ENCODE measurements at places on chromosomes 6 and 20.
A peak's percentile ranks its signal among the peaks of the same experiment; 100 is the strongest.

DNA sequence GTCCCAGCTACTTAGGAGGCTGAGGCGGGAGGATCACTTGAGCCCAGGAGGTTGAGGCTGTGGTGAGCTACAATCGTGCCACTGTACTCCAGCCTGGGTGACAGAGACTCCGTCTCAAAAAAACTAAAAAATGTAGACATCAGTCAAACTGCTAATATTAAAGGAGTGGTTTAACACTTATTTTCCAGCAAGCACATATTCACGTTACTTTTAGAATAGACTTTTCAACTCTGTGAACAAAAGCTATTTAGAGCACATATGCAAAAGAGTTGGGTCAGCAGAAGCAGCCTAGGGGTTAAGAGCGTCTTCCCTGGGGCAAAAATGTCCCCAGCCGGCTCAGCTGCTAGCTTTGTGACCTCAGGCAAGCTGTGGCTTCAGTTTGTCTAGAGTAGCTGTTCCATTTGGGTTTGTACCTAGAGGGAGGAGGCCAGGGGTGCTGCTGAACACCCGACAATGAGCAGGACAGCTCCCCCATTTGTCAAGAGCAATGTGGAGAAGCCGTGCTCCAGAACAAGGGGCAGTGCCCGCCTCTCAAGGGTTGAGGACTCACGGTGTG is 62.5 kb upstream of the PTGIS start:
- DNase-seq = no peak

DNA sequence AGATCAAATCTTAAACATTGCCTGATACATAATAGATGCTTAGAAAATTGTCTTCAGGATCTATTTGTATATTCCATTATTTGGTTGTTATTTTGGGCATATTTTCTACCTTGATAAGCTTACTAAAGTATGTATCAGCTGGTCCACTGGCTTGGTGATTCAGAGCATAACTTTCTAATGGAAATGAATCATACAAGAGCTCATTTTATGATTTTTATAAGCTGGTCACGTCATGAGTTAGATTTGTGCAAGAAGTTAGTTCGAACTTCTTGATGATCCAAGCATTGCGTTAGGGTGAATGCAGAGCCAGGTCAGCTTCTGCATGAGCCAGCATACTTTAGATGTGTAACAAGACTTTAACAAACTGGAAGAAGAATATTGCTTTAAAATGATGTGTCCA is 144.5 kb upstream of the FLRT3 start:
- DNase-seq = no peak

GRCh38 chr6:108944071-108944470 is 95.8 kb downstream of the ARMC2 start:
- DNase-seq = no peak

GRCh38 chr6:51266604-51267003 is 447.9 kb downstream of the TFAP2B start:
- DNase-seq = no peak

- DNase-seq = no peak
Observed at GRCh38 chr6:35483893-35484645, 12.8 kb downstream of the TEAD3 start.

GRCh38 chr6:118709859-118710350 is 58.5 kb upstream of the CEP85L start:
- no peak for DNase-seq

DNA sequence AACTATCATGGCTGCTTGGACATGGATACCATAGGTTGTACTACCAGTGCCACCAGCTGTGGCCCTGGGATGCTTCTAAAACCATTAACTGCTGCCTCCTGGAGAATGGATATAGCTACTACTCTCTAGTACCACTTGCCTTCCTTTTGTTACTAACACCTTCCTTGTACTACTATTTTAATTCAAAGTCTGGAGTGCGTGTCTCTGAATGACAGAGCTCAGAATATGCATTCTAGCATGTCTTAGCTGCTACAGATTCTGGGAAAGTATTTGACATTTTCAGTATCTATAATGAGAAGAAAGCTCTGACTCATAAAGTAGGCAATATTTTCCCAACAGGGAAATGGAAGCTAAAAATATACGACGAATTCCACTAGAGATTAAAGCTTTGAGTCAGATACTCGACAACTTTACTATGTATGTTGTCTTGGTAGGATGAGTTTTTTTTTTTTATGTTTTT is 112.3 kb downstream of the PFDN4 start:
- DNase-seq = no peak

DNA sequence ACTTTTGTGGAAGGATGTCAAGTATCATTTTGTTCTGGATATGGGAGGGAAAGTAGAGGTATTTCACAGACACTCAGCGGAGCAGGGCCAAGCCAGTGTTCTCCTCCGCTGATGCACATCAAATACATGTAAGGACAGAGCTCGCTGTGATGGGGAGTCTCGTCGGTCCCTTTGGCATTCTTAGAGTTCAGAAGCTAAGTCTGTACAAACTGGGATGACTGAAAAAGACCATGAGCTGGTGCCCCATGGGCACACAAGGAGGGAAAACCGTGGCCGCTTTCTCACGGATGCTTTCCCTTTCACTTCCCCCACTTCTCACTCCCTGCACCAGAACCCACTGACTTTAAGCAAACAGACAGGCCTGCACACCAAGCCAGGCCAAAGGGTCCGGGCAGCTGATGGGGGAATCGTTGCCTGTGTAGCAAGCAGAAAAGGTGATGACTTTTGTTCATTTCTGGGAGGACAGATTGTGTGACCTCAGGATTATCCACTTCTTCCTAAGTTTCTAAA is 27.7 kb upstream of the MPC1 start:
- no peak for DNase-seq

DNA sequence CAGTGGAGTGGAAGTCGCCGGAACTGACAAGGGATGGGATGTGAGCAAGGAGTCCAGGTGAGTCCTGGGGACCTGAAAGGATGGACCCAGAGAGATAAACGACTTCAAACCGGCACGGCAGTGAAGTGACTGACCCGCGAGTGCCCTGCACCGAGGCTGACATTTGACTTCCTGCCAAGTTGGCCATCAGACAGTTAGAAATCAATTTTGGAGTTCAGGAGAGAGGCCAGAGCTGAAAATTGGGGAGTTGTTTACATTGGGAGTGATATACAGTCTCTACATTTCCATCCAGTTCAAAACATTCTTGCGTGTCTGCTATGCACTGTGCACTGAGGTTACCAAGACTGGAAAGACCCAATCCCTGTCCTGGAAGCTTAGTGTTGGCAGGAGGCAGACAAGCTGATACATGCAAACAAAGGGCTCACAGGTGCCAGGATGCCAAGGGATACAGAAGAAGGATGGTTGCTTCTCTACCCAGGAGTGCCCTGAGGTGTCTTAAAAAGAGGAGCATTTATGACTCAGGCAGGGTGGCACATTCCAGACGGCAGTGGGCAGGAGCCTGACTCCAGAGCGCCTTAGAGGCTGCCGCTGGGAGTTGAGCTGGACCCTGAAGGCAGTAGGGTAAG is 186.6 kb downstream of the MTHFD1L start:
- peak; percentile 63 for DNase-seq

GRCh38 chr6:44041461-44042260 is 85.6 kb downstream of the MRPL14 start:
- DNase-seq = no peak

- no peak for DNase-seq
Observed at GRCh38 chr6:109060571-109060970, 34.1 kb downstream of the SESN1 start.

DNA sequence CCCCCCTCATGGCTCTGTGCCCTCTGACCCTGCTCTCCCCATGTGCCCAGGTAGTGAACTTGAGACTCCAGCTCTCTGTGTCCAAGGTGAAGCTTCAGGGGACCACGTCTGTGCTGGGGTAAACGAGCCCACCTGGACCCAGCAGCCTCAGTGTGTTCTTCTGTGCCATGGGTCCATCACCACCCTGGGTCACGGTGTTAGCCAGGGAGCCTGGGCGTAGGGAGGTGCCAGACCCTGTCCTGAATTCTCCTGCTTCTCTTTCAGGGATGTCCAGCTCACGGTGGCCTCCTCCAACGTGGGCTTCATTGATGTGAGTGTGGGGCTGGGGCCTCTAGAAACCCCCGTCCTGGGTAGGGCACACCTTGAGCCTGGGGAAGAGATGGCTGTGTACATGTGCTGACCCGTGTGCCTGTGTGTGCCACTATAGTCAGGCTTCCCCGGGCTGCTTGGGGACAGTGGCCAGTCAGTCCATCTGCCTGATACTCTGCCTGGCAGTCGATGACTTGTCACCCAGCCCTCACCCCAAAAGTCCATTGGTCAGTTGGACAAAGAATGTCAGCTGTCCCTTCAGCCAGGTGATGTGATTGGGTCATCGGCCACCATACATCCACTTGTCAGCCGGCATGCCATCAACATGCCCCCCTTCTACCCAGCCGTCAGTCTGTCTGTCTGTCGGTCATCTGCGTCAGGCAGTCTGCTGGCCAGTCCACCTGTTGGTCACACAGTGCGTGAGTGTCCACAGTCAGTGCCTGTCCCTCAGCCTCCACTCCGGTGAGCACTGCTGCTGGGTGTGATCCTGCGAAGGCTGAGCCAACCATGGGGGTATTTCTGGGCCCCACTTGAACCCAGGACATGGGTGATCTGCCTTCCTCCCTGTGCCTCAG is 10.9 kb upstream of the BPIFB6 start:
- no peak for DNase-seq

DNA sequence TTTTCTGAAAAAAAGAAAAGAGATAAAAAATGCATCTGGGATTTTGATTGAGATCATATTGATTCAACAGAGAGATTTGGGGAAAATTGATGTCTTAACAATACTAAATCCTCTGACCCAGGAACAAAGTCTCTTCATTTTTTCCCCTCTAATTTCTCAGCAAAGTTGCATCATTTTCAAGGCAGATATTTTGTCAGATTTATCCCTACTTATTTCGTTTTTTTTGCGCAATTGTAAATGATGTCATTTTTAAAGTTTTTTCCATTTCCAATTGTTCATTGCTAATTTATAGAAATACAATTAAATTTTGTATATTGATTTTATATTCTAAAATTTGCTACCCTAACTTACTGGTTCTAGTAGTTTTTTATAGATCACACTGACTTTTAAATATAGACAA is 97.7 kb upstream of the TMEM170B start:
- no peak for DNase-seq

- DNase-seq = no peak
Observed at GRCh38 chr6:29319931-29320330, 18.4 kb downstream of the OR14J1 start.

GRCh38 chr6:158461954-158462353 is 97.9 kb upstream of the TMEM181 start:
- DNase-seq = no peak

GRCh38 chr20:60038400-60039008 is 80.3 kb downstream of the CDH26 start:
- DNase-seq = no peak

DNA sequence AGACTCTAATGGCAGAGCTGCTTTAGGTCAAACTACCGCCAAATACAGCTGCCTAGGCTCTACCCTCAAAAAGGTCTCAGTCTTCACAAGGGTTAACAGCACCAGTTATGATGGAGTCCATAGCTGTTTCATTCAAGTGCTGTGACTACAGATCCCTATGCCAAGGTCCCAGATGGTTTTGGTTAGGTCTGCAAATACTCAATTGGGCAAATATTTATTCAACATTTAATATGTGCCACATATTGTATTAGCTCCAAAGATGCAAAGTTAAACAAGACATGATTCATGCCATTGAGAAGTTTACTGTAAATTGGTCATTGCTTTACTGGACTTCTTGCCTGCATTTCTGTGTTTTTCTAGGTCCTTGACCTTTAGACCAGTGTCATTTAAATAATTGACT is 55.8 kb upstream of the TFAP2D start:
- DNase-seq = no peak

- peak; percentile 93 for DNase-seq
Observed at GRCh38 chr20:31608251-31608945, 3.3 kb downstream of the ID1 start.

DNA sequence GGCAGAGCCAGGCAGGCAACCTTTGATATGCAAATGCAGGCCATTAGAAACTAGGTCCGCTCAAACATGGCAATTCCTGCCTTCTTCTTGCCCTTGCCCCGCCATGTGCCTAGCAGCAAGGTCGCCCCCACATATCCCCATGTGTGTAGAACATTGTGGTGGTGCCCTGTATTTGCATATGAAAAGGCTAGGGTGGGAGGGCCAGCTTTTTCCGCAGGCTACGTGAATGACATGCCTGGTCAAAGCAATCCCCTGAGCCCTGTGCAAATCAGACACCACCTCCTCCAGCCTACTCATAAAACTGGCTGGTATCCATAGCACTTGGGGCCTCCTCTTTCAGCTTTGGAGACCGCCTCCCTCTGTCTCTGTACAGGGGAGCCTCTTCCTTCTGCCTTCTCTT is 31.6 kb downstream of the GSTA2 start:
- DNase-seq = no peak

GRCh38 chr6:20696676-20697075 is 162.4 kb downstream of the CDKAL1 start:
- DNase-seq = no peak

DNA sequence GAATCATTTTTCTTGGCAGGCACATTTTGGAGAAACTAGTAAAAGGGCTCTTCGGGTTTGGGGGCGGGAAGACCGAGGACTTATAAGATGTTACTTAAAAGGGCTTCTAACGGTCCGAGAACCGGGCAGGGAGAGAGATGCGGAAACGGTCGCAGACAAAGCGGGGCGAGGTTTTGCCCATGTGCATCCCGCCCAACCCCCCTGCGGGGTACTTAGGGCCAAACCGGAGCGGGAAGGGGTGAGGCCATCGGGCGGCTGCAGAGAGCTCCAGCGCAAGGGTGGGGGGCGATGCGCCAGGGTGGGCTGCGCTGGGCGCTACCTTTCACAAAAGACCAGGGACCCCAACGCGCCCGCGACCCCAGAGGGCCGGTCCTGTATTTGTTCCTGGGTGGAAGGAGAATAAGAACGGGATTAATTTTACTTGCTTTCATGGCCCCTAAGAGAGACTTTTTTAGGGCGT is 616 bp downstream of the TUBB start:
- peak; percentile 70 for DNase-seq

DNA sequence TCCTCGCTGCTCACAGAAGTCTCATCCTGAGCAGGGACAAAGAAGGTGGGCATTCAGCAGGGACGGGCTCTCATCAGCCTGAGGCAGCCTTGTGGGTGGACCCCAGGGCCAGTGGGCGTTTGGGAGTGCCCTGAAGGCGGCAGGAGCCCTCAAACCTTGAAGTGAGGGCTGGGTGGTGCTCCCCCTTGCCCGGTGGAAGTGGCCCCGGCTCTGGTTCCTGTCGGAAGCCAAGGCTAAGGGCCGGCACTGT is 110.5 kb downstream of the NOL4L start:
- DNase-seq = no peak

- DNase-seq = no peak
Observed at GRCh38 chr6:589090-589489, 67.8 kb downstream of the HUS1B start.

DNA sequence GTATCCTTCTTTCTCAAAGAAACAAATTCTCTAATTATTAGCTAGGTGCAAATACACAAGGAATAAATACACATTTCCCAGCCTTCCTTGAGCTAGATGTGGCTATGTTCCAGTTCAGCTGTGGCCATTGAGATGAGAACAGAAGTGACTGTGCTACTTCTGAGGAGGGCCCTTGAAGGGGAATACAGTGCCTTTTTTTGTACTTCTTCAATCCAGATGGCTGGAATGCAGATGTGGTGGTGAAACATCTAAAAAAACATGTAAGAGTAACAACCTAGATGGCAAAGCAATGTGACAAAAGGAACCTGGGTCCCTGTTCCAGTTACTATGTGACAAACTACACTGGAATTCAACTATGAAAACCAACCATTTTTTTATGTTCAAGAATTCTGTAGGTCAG is 115.4 kb upstream of the DST start:
- no peak for DNase-seq

All from prostate gland (tissue), 2 donors.